SK-N-DZ (cell line): ENCODE measurements at places on chromosomes 4 and X.
A peak's percentile ranks its signal among the peaks of the same experiment; 100 is the strongest.

DNA sequence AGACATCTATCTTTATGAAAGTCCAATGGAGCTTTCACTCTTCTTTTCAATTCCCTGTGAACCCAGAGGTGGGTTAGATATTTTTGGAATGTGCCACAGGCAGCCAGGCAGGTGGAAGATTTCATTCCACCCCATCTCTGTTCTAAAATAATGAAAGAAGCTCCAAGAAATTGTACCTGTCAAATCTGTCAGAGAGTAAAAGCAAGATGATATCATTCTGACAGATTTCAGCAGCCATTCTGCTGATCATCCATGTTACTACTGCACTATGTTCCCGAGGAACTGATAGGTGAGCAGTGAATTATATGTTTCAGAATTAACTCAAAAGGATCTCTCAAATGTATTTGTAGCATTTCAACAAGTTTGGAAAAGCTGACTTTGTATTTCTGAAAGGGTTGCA, 339.5 kb upstream of the SPANXN4 start:
- DNase-seq = no peak

DNA sequence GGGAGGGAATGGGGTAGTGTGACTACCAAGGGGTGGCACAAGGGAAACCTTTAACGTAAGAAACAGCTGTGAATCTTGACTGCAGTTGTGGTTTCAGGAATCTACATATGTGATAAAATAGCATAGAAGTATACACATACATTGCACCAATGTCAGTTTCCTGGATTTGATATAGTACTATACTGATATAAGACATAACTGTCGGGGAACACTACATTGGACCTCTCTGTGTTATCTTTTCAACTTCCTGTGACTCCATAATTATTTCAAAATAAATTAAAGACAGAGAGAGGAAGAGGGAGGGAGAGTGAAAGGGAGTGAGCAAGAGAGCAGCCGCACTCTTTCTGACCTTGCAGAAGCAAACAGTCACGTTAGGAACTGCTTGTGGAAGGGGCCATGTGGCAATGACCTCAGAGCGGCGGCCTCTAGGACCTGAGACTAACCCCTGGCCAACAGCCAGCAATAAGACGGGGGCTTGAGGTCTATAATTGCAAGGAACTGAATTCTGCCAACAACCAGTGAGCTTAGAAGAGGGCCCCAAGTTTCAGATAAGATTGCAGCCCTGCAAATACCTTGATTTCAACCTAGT, 47.4 kb downstream of the NALF2 start:
- no peak for DNase-seq

DNA sequence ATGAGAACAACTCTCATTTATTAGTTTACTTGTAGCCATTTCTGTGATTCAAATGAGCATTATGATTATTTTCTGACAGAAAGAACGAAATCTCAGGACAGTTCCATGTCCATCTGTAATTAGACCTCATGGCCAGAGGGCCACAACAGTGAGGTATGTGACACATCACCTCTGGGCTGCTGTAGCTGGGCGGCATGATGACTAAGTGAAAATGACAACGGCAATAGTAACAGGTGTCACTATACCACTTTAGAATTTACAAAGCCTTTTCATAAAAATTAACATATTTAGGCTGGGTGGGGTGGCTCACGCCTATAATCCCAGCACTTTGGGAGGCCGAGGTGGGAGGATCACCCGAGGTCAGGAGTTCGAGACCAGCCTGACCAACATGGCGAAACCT, 252.6 kb downstream of the CBR4 start:
- no peak for DNase-seq

DNA sequence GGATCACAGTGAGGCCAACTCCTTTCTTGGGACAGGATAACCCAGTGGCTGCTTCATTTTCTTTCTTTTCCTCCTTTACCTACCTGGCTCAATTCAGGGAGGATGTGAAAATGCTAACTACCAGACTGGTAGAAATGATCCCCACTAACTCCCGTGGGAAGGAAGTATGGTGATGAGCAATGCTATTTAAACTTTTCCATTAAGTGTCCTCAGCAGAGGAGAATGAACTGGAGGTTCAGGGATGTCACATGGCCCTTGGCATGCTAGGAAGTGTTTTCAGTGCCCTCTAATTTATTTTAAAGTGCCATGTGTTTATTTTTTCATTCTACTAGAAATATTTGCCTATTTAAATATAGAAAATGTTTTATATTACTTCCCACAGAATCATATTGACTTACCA, 363.9 kb downstream of the PPP3CA start:
- DNase-seq = no peak

DNA sequence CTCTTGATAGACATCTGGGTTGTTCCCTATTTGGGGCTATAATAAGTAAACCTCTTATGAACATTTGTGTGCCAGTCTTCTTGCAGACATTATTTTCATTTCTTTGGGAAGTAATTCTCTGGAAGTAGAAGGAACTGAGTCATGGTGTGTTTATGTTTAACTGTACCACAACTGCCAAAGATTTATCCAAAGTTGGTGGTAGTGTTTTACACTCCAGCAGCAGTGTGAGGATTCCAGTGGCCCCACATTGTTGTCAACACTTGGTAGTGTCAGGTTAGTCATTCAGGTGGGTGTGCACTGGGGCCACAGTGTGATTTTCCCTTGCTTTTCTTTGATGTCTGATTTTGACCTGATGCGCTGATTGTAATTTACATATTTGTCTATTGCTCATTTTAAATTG, 5.0 kb upstream of the UVSSA start:
- DNase-seq = no peak

- no peak for DNase-seq
Observed at GRCh38 chr4:18882468-18882867, 860.9 kb upstream of the LCORL start.

DNA sequence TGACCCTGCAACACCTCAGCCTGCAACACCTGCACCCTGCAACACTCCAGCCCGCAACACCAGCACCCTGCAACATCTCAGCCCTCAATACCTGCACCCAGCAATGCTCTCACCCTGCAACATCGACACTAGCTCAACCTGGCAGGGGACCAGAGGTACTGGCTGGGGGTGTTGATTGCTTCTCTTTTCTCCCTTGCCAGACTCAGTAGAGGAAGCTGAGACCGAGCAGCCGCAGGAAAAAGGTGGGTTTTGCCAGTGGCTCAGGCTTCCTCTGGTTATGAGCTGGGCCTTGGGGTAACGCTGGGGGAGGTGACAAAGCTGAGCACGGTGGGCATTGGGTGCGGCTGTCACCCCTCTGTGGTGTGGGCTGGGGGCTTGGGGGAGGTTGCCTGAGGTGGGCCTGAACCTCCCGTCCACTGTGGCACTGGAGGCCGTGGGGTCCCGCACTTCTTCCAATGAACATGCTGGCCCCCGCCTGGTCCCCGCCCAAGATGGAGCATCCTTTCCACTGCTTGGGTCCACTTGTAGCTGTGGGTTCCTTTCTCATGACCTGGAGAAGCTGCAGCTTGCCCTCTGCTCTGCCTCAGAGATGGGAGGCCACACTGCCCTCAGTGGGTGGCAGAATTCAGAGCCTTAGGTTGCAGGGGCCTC, 26.0 kb downstream of the SH3TC1 start:
- DNase-seq = no peak

GRCh38 chr4:6926081-6926480, 16.5 kb downstream of the TBC1D14 start:
- no peak for DNase-seq

GRCh38 chrX:123422875-123423274, 238.8 kb downstream of the GRIA3 start:
- peak; percentile 4 for DNase-seq

GRCh38 chr4:151169223-151169622, 69.8 kb downstream of the RPS3A start:
- DNase-seq = peak; percentile 84

DNA sequence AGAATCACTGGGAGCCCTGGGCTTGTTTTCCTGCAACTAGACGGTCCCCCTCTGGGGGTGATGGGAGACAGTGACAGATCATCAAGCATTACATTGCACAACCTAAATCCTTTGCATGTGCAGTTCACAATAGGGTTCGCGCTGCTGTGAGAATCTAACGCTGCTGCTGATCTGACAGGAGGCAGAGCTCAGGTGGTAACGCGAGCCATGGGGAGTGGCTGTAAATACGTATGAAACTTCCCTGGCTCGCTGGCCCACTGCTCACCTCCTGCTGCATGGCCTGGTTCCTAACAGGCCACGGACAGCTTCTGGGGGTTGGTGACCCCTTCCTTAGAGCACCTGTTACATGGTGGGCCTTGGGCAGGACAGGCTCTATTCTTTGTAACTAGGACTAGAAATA, 10.4 kb downstream of the PAQR3 start:
- DNase-seq = no peak
